Muscle of leg (tissue), 16 donors: ENCODE measurements at places on chromosomes 13 and 19. TPM values are rescaled to one million over a fixed set of nuclear protein-coding genes. Genes with fewer than 3 reads are reported as not detected.

Gene NLRP12
- total RNA-seq, result 0.22 TPM

Gene RNF113B
- total RNA-seq, result not detected

Gene SIGLEC12
- total RNA-seq, result not detected

Gene CNN1
- 72.4 TPM for total RNA-seq

Gene UCHL3
- total RNA-seq, result 23.9 TPM

Gene FPR3
- total RNA-seq, result 0.22 TPM

Gene CRLF1
- total RNA-seq, result 35.0 TPM

Gene ZNF577
- total RNA-seq, result 15.6 TPM

Gene NHLRC3
- 32.7 TPM for total RNA-seq
